ENCODE measurements at places on chromosomes 3 and 15. TPM values are rescaled to one million over a fixed set of nuclear protein-coding genes. Genes with fewer than 3 reads are reported as not detected.

SLC6A11 gene
- not detected for total RNA-seq

CPA3 gene
- total RNA-seq = 5.5 TPM

CCDC13 gene
- 1.3 TPM for total RNA-seq

CNTN3 gene
- 4.0 TPM for total RNA-seq

EPHB1 gene
- total RNA-seq = 1.9 TPM

GRCh38 chr3:46899151-46900006, 21.9 kb downstream of the PTH1R start:
- no peak for DNase-seq

DNA sequence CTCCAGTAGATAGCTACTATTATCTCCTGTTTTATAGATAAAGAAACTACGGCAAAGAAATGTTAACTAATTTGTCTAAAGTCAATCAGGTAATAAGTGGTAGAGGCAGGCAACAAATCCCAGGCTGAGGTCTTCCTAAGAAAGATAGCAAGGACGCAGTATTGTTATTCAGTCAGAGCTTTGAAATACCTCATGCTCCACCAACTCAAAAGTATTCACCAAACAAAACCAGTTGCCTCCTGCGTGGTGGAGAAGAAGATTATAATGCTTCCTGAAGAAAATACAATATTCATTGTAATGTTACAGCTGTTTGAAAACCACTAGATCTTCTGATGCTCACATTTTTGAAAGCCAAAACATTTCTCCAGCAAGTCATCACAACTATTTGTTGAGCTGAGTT, 138.2 kb upstream of the CNTN4 start:
- DNase-seq = no peak

GRCh38 chr15:68583321-68583720, 4.5 kb downstream of the CORO2B start:
- DNase-seq = no peak

Data from mesenteric fat pad (tissue), 1 donor.